ENCODE measurements at places on chromosomes 2 and 18.

- no peak for DNase-seq
Observed at GRCh38 chr2:205292665-205293295, 389.5 kb upstream of the NRP2 start.

GRCh38 chr2:190929919-190930318 is 49.3 kb downstream of the GLS start:
- DNase-seq, result no peak

GRCh38 chr2:214649440-214650205 is 159.9 kb downstream of the BARD1 start:
- DNase-seq, result no peak

DNA sequence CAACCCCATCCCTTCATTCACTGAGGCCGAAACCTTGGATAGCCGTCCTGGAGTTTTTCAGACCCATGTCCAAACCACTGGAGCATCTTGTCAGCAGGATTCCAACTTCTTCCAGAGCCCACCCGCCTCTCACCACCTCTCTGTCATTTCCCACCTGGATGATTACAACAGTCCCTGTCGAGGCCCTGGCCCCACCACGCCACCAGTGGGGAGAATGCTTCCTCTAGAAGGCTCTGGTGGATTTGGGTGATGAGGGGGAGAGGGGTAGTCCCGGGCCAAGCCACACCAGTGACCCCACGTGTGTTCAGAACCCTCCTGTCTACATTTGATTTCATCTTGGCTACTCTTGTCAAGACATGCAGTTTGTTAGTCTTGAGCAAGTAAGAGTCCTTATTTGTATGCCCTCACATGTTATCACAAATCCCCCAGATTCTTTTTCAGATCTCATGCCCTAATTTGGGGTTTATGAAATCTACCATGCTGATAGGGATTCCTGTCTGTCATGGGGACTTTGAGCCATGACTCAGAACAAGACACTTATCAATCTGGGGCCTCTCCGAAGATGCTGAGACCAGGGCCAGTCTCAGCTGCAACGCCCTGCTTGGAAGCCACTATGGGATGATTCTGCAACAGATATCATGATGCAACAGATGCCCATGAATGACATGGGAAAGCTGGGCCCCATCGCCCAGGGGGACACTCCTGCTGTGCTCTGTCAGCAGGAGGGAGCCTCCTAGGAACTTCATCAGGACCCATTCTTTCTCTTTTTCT is 186.1 kb downstream of the ZFP36L2 start:
- no peak for DNase-seq

DNA sequence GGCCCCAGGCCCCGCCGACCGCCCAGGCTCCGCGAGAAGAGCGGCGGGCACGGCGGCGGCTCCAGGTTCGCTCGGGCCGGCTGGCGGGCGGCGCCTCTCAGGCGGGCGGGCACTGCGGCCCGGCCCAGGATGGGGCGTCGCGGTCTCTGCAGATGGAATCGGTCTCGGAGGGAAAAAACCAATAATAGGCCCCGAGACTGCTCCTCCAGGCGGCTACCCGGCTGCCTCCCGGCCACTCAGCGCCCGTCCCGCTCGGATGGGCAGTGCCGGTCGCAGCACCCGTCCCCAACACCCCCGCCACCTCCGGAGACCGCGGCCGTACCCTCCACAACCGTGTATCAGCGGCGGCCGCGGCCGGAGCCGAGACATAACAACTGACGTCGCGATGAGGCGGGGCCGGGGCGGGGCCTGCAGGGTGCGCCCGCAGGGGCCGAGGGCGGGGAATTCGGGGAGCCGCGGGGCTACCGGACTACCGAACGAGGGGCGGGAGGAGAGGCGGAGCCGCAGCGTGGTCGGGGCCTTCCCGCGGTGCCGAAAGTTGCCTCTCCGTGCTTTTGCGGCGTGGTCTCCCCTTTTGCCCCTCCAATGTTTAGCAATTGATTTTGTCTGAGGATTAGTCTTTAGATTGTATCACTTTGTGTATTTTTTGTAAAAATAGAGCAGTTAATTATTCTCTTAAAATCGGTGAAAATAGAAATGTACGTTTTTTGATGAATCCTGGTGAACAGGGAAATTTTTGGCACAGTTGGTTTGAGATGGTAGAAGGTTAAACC is at the start of gene RNF103:
Gene RNF103 (minus strand): TSS at position 372 of the 773 bp plus-strand sequence. CDS start 979 bp downstream, outside the sequence.
- peak; percentile 51 for DNase-seq

DNA sequence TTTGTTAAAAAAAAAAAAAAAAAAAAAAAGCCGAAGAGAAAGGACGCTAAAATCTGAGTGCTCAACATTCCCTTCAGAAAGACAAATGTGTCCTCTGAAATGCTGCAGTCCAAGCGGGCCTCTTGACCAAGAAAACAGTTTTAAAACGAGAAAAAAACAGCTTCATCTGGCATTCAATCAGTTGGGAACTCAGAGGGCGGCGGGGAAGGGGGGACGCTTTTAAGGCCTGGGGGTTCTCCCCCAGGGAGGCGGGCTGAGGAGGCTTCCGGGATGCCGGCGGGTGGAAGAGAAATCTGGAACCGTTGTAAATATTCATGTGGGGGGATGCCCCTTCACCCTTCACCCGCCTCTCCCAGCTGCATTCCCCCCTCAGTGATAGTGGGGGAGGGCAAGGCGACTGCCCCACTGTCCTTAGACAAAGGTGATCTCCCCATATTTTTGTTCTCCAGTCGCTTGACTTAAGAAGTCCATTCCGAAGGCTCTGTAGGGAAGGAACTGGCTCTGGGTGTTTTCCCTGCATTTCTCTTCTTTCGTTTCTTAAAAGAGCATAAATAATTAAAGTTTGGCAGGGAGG is 3.3 kb upstream of the HOXD11 start:
- DNase-seq, result no peak

DNA sequence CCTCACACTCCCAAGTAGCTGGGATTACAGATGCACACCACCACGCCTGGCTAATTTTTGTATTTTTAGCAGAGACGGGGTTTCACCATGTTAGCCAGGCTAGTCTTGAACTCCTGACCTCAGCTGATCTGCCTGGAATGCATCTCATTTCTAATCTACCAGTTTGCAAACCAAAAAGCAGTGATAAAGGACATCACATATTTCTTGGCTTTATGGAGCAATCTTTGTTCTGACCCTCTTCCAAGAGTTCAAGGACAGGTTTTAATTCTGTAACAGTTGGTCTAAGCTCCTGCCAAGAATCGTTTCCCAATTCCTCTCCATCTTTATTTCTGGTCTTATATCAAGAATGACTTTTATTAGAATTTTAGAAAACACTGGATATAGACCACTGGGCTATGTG is 67.7 kb downstream of the SLC40A1 start:
- no peak for DNase-seq

GRCh38 chr2:229768235-229768634 is 53.9 kb upstream of the DNER start:
- DNase-seq, result no peak

- DNase-seq, result no peak
Observed at GRCh38 chr18:76134628-76135027, 360.4 kb downstream of the ZNF516 start.

GRCh38 chr2:159637988-159638501 is 21.7 kb upstream of the BAZ2B start:
- no peak for DNase-seq

DNA sequence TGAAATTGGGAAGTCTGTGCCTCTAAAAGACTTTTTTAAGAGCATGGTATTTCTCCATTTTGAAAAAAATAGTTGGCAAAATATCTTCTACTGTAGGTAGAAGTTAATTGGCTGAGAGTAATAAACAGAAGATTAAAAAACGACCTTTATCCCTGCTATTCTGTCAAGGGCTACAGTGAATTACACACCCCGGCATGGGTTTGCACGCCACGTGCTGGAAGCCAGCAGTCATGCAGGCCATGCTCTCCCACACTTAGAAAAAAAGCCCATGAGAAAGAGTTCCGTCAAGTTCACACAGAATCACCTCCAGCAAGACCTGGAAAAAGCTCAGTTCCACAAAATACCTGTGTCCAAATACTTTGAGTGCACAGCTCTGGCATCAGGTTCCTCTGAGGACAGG is 26.8 kb downstream of the FAM110C start:
- no peak for DNase-seq

DNA sequence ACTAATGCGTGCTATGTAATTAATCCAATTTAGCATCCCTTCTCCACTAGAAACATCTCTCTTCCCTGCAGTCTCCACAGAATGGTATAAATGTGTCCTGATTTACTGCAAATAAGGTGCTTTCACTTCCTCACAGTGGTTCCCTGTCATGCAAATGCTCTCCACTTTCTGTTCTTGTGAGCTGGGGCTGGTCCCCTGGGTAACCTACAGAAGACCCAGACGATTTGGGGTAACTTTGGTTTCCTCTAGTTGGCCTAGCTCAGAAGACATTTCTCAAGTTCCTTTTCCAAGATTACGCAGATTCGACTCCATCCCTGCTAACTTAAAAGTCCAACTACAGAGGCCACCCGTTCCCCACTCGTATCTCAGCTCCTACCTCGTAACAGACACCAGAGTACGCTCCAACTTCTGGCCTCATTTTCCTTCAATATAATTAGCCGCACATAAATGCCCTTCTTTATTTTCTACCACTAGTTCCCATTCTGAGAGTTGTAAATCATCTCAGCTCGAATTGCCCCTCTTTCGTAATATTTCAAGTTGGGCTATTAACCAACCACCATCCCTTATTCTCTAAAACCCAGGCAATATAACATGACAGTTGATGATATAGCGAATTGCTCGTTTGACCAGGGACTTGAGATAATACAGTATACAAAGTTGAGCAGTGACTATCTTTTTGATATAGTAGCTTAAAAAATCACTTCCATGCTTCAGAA is 28.8 kb upstream of the NEDD4L start:
- DNase-seq, result no peak

GRCh38 chr2:402206-402605 is 114.3 kb upstream of the ALKAL2 start:
- DNase-seq, result no peak

GRCh38 chr2:157592374-157592773 is 36.3 kb downstream of the ACVR1C start:
- no peak for DNase-seq

- DNase-seq, result no peak
Observed at GRCh38 chr18:65906621-65907034, 155.8 kb downstream of the CDH7 start.

GRCh38 chr2:1546901-1547300 is 133.6 kb downstream of the TPO start:
- DNase-seq, result no peak

- no peak for DNase-seq
Observed at GRCh38 chr2:60530660-60531281, 22.7 kb downstream of the BCL11A start.

DNA sequence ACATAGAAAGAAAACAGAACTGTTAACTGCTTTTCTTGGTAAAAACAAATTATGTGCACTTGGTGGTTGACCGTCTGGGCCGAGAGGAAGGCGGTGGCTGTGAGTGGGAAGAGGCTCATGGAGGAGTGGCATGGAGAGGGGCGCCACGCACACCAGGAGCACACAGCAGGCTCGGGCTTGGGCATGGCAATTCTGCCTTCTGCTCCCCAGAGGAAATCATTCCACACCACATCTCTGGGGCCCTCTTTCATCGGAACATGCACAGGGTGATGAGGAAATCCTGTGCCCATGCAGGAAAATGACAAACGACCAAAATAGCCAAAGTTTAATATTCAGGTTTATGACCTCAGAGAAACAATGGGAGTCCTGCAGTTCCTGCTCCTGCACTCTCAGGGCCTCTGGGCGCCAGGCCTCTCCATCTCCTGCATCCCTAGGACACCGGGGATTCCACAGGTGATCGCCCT is 26.4 kb downstream of the WDFY1 start:
- DNase-seq, result no peak

GRCh38 chr2:96103761-96104486 is 12.4 kb downstream of the ADRA2B start:
- no peak for DNase-seq

GRCh38 chr18:5238371-5238976 is 41.4 kb upstream of the AKAIN1 start:
- DNase-seq, result peak; percentile 18

DNA sequence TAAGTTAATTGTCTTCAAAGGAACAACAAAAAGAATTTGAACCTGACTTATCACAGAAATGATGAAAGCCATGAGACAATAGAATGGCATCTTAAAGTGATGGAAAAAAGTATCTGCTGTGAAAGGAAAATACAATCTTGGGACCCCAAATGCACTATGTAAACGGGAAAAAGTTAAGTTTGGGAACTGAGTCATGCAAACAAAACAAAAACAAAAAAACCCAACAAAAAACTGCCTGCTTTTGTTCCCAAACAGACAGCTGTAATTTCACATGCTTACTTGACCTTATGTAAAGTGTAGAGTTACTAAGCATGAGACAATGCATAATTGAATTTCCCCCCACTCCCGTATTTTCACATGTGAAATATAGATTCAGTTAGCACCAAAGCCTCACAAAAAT is 122.1 kb upstream of the RBMS1 start:
- DNase-seq, result no peak

Data from cortex of kidney (tissue), 1 donor.